Fibroblast of the aortic adventitia (primary cell): ENCODE measurements at places on chromosomes 7 and 10.
A peak's percentile ranks its signal among the peaks of the same experiment; 100 is the strongest.

- peak; percentile 90 for DNase-seq
Observed at GRCh38 chr7:107659666-107660065, 962 bp upstream of the SLC26A4 start.

DNA sequence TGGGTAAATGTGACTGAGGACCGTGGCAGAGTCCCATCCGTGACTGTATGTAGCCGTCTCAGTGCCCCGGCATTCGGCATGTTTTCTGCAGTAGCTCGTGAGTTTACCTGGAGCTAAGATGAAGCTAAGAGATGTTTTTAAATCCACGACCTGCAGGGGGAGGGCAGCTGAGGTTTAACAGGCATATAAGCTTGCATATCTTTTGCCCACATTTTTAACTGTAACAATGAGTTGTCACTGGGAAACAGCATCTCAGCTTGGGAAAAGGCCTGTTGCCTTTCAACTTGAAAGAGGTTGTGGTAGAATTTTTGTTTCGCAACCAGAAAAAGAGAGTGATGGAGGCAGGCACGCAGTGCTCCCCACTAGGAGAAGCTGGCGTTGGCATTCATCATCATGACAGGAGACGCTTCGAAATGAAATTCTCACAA is 77.7 kb downstream of the CELF2 start:
- no peak for DNase-seq

DNA sequence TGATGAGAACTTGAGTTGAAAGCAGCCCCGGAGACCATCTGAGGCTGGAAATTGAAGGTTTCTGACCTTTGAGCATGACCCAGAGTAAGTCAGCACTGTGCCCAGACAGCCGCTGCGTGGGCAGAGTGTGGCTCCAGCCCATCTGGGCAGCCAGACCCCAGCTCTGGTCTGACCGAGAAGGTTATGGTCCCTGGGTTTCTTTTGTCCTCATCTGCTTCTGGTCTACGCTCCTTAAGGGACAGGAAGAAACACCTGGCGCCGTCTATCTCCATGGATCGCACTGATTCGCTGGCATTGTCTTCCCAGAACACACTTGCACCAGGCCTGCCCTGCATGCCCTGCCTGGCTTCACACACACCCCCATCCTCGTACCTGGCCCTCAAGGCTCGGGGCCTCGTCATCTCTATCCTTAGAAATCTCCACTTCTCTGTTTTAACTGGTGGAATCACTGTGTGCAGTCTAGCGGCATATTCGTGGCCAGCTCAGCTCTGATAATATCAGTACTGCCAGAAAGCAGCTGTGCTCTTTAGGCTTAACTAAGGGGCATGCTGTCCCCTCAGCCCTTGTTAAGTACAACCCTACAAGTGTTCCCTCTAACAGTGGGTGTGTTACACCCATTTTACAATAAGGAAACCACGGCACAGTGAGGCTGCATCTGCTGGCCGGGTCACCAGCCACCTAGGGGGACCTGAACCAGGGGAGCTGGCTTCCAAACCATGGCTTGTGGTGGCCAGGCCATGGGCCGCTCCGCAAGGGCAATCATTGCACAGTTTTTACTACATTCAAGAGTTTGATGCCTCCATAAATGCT is 127.7 kb downstream of the ADCY1 start:
- no peak for DNase-seq

GRCh38 chr7:142012825-142013511 is 17.3 kb downstream of the MGAM start:
- DNase-seq: peak; percentile 7

- DNase-seq: no peak
Observed at GRCh38 chr10:89639326-89639725, 5.7 kb downstream of the PANK1 start.

- DNase-seq: no peak
Observed at GRCh38 chr7:129169686-129170440, 18.6 kb upstream of the SMO start.

DNA sequence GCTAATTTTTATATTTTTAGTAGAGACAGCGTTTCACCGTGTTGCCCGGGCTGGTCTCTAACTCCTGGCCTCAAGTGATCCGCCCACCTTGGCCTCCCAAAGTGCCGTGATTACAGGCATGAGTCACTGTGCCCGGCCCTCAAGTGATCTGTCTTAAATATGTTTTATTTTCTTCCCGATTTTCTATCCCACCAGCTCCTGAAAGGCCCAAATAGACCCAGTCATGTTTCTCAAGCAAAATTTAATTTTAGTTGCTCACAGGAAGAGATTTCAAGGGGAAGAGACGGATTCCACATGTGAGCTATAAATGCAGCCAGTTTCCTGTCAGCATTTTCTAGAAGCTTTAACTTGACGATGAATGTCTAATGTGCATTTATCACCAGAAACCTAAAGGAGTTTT is 12.0 kb downstream of the DENND10 start:
- DNase-seq: no peak

GRCh38 chr10:107415446-107415845 is 250.9 kb upstream of the SORCS1 start:
- no peak for DNase-seq
